ENCODE measurements at places on chromosomes 5 and 9.

DNA sequence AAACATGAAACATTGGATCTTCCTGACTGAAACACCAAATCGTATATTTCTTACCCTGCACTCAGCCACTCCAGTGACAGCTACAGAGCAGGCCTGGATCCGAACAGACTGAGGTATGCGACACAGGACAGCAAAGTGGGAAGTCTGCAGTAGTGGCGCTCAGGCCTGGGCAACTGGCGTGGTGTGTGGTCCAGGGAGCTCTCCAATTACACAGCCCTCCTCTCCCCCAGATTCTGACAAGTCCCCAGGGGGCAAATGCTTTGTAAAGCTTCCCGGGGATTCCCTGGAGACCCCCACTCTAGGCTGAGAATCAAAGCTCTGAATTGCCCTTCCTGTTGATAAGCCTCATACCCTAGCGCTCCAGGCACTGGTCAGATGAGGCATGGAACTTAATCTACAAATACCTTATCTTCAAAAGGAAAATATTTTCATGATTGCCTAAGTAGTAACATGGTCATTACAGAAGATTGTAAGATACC is 104.8 kb upstream of the ERCC6L2 start:
- no peak for DNase-seq

GRCh38 chr9:124365036-124365435 is 50.2 kb downstream of the PSMB7 start:
- DNase-seq, result no peak

DNA sequence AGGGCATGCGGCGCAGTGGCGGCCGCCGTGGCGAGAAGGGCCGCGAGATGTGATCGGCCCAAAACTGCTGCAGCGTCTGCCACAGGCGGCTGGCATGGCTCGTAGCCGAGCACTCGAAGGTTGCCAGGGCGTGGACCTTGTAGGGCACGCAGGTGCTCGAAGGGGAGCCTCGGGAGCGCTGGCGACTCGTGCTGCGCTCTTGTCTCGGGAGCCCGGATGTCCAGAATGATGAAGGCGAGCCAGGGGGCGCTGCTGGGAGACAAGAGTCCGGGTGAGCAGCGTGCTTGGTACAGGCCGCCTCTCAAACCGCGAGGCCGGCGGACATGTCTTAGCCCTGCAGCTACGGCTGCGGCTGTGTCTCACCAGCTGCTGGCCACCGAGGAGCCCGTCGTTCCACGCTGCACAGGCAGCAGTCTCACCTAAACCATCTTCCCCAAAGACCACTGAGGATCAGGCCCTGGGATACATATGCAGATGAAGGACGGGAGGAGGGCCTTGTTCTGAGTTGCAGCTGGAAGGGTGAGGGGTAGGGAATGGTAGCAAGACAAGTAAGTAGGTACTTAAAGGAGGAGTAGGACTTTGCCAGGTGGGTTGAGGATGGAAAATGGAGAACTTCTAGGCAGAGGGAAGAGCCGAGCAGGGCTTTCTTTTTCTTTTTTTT is 1.7 kb downstream of the CBY3 start:
- DNase-seq, result no peak

- DNase-seq, result no peak
These were observed 46.9 kb downstream of the ARL15 start for GRCh38 chr5:54263447-54263846.

- no peak for DNase-seq
These were observed 21.4 kb downstream of the IPPK start for GRCh38 chr9:92648474-92648971.

- no peak for DNase-seq
These were observed 95.0 kb downstream of the C5orf15 start for GRCh38 chr5:133873449-133873848.

- DNase-seq, result no peak
These were observed 59.9 kb downstream of the GRAMD2B start for GRCh38 chr5:126483156-126483555.

- DNase-seq, result no peak
These were observed 154.5 kb upstream of the APC start for GRCh38 chr5:112583166-112583565.

DNA sequence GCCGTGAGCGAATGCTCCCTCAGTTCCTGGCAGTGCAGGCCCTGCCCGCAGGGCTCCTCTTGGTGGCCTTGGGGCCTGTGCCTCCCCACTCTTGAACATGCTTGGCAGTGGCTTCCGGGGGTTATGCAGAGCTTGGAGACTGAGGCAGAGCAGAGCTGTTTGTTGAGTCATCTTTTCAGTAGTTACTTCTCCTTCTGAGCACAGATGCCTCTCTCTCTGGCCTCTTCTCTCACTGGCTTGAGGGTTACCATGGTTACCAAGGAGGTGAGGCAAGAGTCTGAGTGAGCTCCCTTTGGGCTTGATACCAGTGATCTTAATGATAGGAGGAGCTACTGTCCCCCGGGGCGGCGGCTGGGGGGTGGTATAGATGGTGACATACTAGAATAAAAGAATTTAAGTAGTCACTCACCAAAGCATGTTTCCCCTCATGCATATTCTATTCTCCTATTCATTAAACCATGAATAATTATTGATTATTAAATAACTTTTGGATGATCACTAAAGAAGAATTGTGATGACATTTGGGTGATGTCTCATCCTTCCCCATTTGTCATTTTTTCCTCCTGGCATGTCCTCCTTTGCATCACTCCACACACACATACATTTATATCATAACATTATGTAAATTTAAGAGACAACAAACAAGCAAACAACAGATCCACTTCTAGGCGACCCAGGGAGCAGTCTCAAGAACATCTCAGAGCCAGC is 111.1 kb downstream of the ARHGAP26 start:
- no peak for DNase-seq

GRCh38 chr5:7078101-7078500 is 317.8 kb upstream of the ADCY2 start:
- no peak for DNase-seq

All from A172 (cell line).